ENCODE measurements at places on chromosomes 13 and 19.
A peak's percentile ranks its signal among the peaks of the same experiment; 100 is the strongest.

GRCh38 chr13:30147421-30147820, 159.9 kb downstream of the KATNAL1 start:
- DNase-seq = no peak

DNA sequence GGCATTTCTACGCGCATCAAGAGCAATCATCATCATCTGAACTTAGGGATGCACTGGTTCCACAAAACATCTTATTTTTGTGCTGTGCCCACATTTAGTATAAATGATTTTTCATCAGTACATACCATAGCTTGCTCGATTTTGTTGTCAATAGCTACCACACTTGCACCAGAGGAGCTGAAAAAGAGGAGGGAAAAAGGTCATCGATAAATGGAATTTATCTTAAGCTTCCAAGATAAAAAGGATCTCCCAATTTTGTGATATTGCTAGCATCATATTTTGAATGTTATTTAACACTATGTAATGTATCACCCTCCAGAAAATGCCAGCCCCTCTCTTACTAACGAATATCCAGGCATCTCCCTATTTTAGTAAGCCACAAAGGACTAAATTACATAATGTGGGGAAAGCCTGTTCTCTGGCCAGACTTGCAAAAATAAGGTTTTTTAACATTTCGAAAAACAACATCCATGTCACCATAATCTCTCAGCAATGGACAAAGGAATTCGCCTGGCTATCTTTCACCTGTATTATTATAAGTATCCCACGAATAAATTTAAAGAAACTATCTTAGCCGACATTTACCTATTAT, 62.4 kb downstream of the SERP2 start:
- no peak for DNase-seq

DNA sequence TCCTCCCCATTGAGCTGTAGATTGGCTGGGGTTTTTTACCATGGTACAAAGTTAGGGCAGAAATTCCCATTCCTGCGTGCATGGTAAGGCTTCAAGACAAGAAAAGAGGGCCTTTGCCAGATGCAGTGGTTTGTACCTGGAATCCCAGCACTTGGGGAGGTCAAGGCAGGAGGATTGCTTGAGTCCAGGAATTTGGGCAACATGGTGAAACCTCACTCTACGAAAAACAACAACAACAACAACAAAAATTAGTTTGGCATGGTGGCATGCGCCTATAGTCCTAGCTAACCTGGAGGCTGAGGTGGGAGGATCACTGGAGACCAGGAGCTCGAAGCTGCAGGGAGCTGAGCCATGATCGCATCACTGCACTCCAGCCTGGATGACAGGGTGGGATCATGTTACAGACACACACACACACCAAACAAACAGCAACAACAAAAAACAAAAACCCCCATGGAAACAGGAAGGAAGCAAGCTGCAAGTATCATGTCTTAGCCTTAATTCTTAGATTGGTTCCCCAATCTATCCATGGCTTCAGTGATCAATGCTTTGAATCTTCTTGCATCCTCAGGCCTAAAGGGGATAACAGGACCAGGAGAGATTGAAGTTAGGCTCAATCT, 5.5 kb upstream of the WTIP start:
- DNase-seq = no peak

DNA sequence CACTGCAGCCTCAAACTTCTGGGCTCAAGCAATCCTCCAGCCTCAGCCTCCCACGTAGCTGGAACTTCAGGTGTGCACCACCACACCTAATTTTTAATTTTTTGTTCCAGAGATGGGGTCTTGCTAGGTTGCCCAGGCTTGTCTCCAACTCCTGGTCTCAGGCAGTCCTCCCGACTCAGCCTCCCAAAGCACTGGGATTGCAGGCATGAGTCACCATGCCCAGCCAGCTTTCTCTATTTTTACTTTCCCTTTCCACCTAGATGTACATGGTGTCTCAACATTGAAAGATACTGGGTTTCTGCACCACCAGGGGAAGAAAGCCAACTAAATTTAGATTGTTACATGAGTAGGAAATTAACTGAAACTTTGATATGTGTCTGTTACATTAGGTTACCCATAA, 13.8 kb upstream of the ZNF846 start:
- no peak for DNase-seq

DNA sequence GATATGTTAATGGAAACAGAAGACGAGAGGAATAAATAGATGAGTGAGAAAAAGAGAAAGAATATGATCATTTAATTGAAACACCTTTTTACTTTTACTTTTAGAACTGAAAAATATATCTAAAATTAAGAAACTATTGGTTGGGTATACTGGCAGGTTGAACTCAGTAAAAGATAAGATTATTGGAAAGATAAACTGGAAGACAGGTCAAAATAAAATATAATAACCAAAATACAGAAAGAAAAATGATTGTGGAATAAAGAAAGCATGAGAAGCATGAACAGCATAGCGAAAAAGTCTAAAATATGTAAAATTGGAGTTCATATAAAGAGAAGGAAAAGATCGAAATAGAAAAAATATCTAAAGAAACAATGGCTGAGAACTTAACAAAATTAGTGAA, 242.2 kb upstream of the MIR17HG start:
- DNase-seq = no peak

GRCh38 chr19:31992750-31993149, 352.7 kb upstream of the ZNF507 start:
- DNase-seq = no peak

DNA sequence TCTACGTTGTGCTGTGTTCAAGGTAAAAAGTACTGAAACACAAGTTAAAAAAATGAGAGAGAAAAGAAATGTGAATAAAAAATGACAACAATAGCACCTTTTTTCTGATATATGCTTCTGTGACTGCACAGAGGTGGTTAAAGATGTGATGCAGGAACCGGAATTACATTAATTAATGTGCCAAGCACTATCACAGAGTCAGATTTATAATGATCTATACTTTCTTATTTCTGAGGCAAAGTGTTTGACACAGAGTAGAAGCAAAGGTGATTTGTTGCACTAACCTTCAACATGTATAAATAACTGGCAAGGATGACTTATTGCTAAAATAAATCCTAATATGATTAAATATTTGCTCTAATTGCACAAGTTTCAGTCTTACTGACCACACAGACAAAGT, 654.6 kb upstream of the SLITRK1 start:
- DNase-seq = no peak

DNA sequence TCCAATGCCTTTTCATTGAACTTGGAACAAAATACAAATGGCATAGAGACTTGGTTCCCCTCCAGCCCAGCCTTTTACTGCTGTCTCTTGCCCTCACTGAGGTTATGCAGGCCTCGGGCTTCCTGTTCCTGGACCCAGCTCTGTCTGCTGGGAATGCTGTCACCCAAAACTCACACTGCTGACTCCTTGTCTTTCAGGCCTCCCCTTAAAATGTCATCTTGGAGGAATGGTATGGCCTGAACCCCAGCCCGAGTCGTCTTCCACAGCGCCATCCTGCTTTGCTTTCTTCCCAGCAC, 9.7 kb upstream of the ANKRD10 start:
- DNase-seq = no peak

DNA sequence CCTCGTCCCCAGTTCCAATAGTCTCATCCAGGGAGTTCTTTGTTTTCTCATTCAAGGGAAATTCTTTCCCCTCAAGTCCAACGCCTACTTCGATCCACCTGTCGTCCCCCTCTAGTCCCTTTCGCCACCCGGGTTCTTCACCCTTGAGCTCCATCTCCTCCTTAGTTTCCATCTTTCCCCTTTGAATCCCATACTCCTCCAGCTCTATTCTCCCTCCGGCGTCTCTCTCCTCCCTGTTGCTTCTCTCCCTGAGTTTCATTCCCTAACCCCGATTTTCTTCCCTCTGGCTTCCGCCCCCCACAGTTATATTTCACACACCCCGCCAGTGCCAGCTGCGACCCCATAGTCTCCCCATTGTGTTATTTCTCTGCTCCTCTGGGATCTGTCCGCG, 628 bp upstream of the SLC17A7 start:
- DNase-seq = no peak

GRCh38 chr13:110055089-110055488, 251.9 kb downstream of the COL4A1 start:
- DNase-seq = no peak

- DNase-seq = no peak
These were observed 7.9 kb upstream of the LINGO3 start for GRCh38 chr19:2315818-2316353.

DNA sequence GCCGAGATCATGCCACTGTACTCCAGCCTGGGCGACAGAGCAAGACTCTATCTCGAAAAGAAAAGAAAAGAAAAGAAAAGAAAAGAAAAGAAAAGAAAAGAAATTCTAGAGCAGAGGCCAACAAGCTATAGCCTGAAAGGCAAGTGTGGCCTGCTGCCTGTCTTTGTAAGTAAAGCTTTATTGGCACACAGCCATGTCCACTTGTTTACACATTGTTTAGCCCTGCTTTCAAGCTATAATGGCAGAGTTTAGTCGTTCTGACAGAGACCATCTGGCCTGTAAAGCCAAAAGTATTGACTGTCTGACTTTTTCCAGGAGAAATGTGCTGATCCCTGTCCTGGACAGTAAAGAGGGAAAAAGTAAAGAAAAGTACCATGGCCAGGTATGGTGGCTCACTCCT, 18.3 kb downstream of the NWD1 start:
- no peak for DNase-seq

GRCh38 chr13:85970727-85971126, 171.5 kb upstream of the SLITRK6 start:
- no peak for DNase-seq

DNA sequence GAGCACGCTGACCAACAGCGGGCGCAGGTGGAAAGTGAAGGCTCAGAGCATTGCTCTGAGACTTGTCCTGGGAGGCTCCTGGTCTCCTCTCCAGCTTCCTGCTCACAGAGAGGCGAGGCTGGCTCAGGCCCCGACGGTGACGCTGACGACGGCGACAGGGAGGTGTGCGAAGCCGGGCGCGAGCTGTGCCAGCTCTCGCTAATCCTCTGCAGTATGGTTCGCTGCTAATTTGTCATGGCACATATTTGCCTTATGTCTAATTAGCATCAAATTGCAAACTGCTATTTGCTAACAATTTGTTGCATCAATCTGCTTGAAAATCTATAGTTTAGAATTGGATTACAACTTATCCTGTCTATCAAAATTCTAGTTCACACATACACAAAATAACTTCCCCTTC, 469.8 kb upstream of the ZNF507 start:
- DNase-seq = no peak

GRCh38 chr19:50658441-50659317, 9.4 kb downstream of the C19orf81 start:
- DNase-seq = peak; percentile 87

GRCh38 chr19:49988433-49988832, 27.5 kb upstream of the SIGLEC11 start:
- DNase-seq = no peak

GRCh38 chr13:33865945-33866344, 48.0 kb downstream of the RFC3 start:
- DNase-seq = no peak

GRCh38 chr19:15402411-15403150, 16.2 kb downstream of the AKAP8L start:
- DNase-seq = no peak

DNA sequence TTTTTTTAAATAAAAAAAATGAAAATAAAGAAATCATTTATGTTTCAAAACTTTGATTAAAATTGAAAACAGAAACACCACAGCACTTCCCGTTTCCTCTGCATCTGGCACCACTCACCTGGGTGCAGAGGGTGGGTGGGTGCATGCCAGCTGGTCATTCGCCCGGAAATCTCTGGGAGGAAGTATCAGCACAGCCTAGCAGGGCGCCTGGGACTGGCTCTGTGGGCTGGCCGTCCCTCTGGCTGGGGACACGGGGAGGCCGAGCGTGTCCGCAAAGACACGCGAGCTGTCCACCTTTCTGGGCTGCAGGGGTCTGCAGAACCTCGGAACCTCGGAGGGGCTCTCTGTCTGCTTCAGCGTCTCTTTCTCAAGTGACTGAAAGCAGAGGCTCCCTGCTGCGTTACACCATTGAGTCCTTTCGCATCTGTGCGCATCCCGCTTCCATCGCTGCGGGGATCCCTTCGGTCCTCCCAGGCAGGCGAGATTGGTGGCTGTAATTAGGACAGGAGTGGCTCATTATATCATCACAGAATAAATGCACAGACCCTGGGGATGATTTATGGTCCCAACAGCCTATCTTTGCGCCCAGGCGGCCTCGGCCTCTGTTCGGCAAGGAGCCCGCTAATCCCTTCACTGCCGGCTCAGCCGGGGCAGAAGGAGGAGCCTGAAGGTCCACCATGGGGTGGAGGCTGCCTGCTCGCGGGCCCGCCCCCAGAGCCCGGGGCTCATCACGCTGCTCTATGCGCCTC, 17.2 kb downstream of the CRTC1 start:
- peak; percentile 51 for DNase-seq

GRCh38 chr13:114049026-114049425, 75.2 kb upstream of the C13orf46 start:
- DNase-seq = no peak

- DNase-seq = no peak
These were observed 1113.4 kb upstream of the MIR17HG start for GRCh38 chr13:90233933-90234672.

GRCh38 chr13:37878921-37879320, 9.3 kb upstream of the TRPC4 start:
- no peak for DNase-seq

- no peak for DNase-seq
These were observed 169.0 kb downstream of the TBC1D4 start for GRCh38 chr13:75312884-75313520.

DNA sequence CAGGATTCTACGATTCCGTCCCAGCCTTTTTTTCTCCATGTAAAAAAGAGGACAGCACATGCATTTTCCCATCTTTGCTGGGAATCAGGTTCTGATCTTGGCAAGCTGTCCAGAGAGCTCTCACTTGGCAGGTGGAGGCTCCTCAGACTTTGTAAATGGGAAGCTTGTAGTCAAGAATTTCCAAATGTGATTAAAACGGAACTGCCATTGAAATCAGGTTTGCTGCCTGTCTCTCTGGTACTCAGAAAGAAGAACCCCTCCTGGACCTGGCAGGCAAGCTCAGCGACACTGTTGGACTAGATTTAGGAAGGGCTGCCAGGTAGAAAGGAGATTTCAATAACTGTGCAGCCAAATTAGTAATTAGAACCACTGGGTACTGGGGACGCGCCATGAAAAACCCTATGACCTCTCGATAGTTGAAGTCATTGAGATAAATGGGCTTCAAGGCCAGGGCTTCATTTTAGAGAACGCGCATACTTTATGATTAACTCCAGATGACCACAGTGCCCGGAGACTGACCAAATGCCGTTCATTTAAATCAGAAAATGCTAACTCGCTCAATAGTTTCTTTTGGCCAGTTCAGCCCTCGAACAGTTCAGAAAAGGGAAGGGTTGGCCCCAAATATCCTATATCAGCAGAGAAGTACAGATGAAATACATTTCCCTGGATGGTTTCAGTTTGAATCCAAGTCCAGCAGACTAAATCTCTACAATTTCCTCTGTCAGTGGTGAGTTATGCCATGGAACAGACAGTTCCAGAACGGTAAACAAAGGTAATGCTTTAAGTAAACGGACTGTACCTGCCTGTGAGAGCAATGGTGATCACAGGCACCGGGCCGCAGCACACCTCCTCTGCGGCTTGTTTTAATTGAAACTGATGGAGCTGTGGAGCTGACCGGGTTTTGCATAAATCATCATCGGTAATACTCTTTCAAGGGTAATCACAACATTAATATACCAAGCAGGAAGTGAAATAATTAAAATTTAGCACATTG, 517.4 kb downstream of the RFC3 start:
- no peak for DNase-seq

- DNase-seq = no peak
These were observed 206.4 kb downstream of the NHLRC3 start for GRCh38 chr13:39244561-39245230.
